ENCODE measurements at places on chromosomes 13 and 19.

DNA sequence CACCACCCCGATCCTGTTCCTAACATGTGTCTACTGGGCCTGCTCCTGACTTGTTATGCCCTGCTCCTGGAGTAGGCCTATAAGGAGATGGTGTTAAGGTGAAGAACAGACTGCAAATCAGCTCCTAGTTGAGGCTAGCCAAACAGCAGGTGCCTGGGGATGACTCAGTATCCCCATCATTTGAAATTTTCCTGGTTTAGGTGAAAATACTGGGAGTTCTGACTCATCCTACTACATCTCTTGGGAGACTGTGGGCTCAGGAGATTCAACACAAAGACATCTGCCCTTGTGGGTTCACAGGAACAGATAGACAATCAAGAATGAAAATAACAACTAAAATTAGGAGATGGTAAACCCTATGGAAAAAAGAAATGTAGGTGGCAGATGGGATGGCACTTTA, 41.2 kb downstream of the BRD4 start:
- peak; percentile 74 for DNase-seq

DNA sequence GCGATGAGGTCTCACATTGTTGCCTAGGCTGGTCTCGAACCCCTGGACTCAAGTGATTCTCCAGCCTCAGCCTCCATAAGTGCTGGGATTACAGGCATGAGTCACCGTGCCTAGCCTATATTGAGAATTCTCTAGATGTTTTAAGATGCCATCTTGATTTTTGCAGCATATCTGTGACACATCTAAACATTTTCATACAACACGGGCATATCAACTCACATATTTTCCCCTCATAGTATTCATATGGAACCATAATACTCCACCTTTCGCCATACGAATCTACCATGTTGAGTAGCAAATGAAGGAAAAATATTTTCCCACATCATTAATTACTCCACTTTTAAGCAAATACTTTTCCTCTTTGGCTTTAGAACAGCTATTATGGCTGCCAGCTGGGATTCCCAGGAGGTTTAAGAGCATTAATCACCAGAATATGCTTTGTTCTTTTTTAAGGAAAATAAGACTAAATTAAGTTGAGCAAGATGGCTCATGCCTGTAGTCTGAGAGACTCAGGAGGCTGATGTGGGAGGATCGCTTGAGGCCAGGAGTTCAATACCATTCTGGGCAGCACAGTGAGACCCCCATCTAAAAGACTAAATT, 56.9 kb upstream of the GTF2F2 start:
- DNase-seq = peak; percentile 78

DNA sequence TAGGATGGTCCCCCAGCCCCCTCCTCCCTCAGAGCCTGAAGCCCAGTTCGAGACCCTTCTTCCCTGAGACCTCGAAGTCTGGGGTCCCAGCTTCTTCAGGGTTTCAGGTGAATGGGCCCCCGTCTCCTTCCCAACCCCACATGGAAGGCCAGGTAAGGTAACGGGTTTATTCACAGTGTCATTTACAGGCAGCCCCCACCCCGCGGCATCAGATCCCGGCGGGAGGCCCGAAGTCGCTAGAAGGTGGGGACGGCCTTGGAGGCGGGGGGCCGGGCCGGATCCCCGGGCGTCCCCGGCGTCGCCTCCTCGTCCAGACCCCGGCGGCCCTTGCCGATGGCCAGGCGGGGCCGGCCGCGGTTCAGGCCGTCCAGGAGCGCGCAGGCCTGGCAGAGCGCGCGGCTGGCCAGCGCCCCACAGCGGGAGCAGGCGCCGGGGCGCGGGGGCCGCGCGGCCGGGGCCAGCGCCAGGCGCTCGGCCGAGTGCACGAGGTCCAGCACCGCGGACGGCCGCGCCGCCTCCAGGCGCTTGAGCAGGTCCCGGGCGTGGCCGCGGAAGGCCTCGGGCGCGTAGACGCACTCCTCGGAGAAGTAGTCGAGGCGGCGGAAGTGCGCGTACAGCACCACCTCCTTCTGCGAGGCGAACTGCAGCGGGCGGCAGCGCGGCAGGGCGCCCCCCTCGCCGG, 9.7 kb downstream of the CTU1 start:
- peak; percentile 47 for DNase-seq

GRCh38 chr13:43475140-43475539, 311.6 kb downstream of the ENOX1 start:
- DNase-seq = no peak

DNA sequence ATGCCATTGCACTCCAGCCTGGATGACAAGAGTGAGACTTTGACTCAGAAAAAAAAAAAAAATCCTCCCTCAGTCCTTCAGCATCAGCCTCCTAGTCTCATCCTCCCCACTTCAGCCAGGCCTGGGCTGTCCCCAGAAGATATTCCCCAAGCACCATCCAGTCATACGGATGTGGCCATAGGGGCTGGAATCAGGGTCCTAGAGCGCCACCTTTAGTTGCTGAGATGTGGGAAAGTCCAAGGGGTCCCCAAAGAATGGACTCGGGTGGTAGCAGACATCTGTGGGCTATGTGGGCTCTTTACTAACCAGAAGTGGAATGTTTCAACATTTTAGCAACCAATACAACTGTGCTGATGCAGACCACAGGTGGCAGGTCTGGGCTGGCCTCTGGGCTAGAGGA, 3.1 kb upstream of the TYROBP start:
- DNase-seq = no peak

DNA sequence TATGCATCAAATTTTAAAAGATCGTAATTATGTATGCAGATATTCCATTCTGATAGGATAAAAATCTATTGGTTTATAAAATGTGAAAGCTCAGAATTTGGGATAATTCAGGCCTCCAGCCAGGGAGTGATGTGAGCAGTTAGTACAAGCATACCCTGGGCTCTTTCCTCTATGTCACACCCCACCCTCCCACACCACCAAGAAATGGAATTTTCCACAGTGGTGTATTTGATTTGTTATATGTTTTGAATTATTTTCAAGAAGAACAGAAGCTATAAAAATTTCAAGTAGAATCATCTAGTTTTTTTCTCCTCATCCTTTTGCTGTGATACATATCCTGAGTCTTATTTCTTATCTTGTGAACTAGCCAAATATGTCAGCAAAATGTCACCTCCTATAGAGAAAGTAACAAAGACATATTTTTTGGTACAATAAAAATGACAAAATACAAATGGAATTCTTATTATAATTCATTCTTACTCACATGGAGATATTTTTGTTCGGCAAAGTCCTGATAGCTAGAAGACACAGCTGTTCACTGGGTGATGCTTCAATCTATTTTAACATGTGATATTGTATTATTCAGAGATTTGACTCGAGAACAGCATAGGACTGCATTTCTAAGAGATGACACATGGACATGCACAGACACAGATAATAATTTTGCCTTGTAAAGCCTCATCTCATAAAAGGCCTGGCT, 61.2 kb upstream of the FRY start:
- DNase-seq = peak; percentile 82

GRCh38 chr13:46114613-46115012, 9.8 kb upstream of the CPB2 start:
- no peak for DNase-seq

GRCh38 chr19:39060171-39060570, 24.0 kb upstream of the ACP7 start:
- no peak for DNase-seq

GRCh38 chr19:34282611-34283519, 28.5 kb downstream of the GARRE1 start:
- no peak for DNase-seq

- no peak for DNase-seq
Observed at GRCh38 chr13:24269821-24270220, 39.6 kb upstream of the C1QTNF9 start.

GRCh38 chr13:42272115-42272803, at the start of gene AKAP11:
AKAP11 (plus strand) TSS chr13:42272152; CDS start chr13:42286349, 14,197 bp downstream.
- peak; percentile 63 for DNase-seq

DNA sequence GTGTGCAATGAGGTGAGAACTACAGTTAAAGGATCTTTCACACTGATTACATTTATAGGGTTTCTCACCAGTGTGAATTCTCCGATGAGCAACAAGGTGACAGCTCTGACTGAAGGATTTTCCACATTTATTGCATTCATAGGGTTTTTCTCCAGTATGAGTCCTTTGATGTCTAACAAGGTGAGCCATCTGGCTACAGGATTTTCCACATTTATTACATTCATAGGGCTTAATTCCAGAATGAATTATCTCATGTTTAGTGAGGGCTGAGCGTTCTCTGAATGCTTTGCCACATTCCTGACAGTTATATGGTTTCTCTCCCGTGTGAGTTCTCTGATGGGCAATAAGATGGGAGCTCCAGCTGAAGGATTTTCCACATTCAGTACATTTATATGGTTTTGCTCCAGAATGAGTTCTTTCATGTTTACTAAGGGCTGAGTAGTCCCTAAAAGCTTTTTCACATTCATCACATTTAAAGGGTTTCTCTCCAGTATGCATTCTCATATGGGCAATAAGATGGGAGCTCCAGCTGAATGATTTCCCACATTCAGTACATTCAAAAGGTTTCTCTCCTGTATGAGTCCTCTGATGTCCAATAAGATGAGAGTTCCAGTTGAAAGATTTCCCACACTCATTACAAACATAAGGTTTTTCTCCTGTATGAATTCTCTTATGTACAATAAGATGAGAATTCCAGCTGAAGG, 4.4 kb upstream of the C19orf18 start:
- DNase-seq = peak; percentile 6

- DNase-seq = no peak
Observed at GRCh38 chr19:40598918-40599307, 2.3 kb upstream of the LTBP4 start.

GRCh38 chr19:2266183-2266993, 10.2 kb upstream of the JSRP1 start:
- DNase-seq = peak; percentile 84

DNA sequence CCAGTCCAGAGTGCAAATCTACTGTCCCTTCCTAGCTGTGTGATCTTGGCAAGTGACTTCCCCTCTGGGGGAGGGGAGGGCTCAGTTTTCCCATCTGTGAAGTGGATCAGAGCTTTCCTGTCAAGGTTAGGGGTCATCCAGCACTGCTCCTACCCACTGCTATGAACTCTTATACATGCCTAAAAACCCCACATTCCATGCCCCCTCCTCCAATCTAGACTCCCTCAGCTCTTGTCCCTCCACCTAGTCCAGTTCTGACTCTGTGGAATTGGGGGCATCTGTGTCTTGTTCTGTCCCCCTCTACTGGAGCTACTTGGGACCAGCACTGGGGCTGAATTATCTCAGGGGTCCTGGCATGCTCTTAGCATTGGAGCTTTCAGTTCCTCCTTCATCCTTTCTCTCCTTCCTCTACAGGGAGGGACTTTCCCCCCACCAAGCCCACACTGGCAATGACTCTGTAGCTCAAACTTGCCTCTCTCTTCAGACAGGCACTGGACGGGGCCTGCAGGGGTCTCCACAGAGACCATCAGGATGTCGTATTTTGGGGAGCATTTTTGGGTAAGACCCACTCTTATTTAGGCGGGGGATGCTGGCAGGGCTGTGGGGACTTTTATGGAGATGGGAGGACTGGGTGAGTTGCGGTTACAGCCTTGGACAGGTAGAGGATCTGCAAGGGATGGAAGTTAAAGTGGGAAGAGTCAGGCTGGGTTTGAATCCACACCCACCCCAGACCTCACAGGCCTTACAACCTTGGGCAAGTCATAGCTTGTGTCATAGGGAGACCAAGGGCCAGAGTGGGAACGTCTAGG, 3.6 kb downstream of the FCHO1 start:
- DNase-seq = no peak

- DNase-seq = peak; percentile 51
Observed at GRCh38 chr13:44951184-44951583, 38.1 kb downstream of the NUFIP1 start.

GRCh38 chr13:91399189-91400062, 1.0 kb downstream of the GPC5 start:
- no peak for DNase-seq
